ENCODE measurements at places on chromosomes 1 and 21.
A peak's percentile ranks its signal among the peaks of the same experiment; 100 is the strongest.

- DNase-seq = no peak
Observed at GRCh38 chr1:65178235-65178634, 30.2 kb downstream of the AK4 start.

DNA sequence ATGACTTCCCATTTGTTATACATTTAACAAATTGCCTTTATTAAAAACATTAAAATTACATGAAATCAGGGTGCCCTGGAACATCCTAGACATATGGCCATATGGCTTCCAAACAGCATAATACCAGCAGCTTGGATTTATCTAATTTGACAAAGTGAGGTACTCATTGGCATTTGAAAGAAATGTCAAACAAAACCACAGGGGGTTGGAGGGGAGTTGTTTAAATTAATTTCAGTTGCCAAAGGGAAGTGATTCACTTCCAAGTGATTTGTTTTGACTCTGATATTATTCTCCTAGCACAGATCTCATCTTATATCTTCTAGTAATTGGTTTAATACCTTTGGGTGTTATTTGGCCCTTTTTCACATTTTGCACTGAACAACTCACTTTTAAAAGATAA, 24.5 kb upstream of the POU2F1 start:
- DNase-seq = no peak

DNA sequence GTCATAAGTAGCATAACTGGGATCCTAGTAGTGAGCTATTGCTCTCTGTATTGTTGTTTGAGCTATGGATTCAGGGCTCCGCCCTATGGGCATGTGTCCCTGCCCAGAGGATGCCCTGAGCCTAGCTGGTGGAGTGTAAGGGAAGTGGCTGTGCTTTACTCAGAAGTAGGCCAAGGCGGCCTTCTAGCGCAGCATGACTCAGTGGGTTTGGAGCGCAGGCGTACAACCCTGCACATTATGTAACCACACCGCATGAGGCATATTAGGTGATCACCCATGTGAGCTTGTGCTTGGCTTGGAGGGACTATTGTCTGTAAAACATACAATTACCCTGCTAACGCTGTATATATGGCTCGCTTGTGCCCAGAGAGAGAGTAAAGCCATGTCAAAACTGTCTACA, 11.1 kb upstream of the UBE2U start:
- no peak for DNase-seq

DNA sequence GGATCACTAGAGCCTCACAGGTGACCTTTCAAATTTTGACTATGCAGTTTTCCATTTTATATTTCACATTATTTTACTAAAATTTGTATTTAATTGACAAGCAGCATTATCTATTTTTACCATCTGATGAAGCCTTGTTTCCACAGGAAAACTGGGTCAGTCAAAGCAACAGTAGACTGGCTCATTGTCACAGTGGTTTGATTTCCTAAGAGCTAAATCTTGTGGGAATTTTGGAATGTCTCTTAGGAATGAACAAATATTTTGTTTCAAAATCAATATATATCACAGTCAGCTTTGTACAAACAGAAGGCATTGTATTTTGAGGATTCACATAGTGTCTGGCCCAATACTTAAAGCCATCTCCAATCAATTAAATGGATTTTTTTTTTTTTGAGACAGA, 152.6 kb upstream of the RNPC3 start:
- no peak for DNase-seq

DNA sequence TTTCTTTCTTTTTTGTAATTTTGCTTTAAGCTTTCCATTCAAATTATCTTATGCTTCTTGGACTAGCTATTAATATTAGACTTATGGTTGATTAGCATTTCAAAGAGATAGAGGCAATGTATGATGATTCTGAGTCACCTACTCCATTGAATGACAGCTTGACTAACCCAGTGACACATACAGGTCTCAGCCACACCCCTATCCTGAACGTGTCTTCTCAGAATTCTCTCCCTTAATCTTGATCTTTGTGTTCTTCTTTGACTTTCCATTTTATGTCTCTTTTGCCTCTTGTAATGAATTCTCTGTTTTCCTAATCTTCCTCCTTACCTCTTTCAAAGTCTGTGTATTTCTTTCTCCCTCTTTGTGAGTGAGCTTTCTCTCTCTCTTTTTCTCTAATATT, 241.1 kb downstream of the PDE4B start:
- DNase-seq = no peak

DNA sequence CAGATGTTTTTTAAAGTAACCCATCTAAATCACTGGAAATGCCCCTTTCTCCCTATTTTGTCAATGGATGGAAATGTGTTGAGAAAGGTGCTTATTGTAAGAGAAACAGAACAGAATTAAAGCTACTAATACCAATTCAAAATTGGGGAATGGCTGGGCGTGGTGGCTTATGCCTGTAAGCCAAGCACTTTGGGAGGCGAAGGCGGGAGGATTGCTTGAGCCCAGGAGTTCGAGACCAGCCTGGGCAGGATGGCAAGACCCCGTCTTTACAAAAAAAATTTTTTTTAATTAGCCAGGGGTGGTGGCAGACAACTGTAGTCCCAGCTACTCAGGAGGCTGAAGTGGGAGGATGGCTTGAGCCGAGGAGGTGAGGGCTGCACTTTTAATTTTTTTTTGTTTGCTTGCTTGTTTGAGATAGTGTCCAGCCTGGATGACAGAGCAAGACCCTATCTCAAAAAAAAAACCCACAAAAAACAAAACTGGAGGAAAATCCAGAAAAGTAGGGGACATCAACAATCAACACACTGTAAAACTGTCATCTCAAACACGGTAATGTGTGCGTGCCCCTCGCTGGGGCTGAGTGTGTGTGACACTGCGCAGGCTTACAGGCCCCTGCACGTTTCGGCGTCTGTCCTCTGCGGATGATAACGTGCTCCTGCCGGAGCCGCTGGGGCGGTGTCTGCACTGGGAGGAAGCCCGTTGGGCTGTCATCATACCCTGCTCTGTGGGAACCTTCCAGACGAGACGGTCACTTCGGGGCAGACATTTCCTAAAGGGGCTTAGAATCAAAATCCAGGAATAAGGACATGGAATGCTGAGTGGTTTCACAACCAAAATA, 11.6 kb upstream of the POFUT2 start:
- DNase-seq = no peak

GRCh38 chr1:81731989-81732388, 68.7 kb upstream of the ADGRL2 start:
- DNase-seq = no peak

GRCh38 chr1:43329995-43330751, 7.4 kb upstream of the MPL start:
- DNase-seq = peak; percentile 32

GRCh38 chr1:89552471-89553081, 27.9 kb downstream of the LRRC8B start:
- no peak for DNase-seq

DNA sequence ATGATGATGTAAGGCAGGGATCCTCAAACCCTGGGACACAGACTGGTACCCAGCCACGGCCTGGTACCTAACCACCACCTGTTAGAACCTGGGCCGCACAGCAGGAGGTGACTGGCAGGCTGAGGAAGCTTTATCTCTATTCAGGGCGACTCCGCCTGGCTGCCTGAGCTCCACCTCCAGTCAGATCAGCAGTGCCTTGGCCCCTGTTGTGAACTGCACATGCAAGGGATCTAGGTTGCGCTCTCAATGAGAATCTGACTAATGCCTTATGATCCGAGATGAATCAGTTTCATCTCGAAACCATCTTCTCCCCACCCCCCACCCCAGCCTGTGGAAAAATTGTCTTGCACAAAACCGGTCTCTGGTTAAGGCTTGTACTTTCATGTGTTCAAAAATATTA, 4.2 kb downstream of the RNPC3 start:
- no peak for DNase-seq

DNA sequence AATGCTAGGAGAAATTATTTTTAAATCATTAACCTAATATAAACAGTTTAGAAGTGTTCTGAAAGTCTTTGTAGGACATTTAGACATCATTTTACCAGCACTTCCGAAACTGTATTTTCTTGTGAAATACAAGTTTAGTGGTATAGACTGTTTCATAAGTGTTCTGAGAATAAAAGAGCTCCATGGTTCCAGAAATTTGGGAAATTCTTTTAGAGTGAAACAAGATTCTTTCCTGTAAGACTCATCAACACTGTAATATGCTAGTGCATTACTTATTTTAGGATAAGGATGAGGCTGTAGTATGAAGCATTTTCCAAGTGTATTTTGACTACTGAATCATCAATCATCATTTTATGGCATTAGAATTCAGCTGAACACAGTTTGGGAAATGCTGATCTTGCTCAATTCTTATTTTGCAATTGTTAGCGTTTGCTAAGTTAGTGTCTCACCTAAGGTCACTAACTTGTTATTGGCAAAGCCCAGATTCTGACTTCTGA, 73.4 kb downstream of the CEP350 start:
- no peak for DNase-seq

All from stimulated activated CD4-positive, alpha-beta T cell treated with anti-CD3 and anti-CD28 coated beads, Interleukin-1b, Interleukin-23, amount 100 ng/mL, for 1 hour (primary cell).